ENCODE measurements at places on chromosomes 7 and 10. TPM values are rescaled to one million over a fixed set of nuclear protein-coding genes. Genes with fewer than 3 reads are reported as not detected.

PTPRE gene
- total RNA-seq, result 49.3 TPM

TET1 gene
- 2.4 TPM for total RNA-seq

CLCN1 gene
- total RNA-seq, result not detected

GDF2 gene
- total RNA-seq, result not detected

WAPL gene
- 22.2 TPM for total RNA-seq

SPAG6 gene
- not detected for total RNA-seq

MOGAT3 gene
- not detected for total RNA-seq

MKI67 gene
- 8.9 TPM for total RNA-seq

TMEM178B gene
- total RNA-seq, result 3.1 TPM

TRIM73 gene
- 2.6 TPM for total RNA-seq

SYT15B gene
- total RNA-seq, result not detected

URGCP gene
- total RNA-seq, result 21.2 TPM

NME8 gene
- total RNA-seq, result not detected

FANK1 gene
- total RNA-seq, result 4.8 TPM

DCLRE1A gene
- 2.9 TPM for total RNA-seq

DNA sequence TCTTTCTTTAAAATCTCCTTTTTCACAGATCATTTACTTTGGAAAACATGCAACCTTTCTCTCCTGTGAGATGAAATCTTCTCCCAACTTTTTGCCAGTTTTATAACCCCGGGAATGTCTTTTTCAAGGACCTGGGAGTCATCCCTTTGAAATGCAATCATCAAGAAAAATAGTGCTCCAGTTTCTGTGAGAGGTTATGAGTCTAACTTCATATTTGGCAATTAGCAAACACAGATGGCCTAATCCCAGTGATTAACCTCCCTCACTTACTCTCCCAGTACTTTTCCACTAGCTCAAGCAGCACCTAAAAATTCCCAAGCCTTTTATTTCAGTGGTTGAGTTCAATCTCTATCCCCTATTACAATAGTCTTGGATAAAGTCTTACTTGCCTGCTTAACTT lies 185.8 kb upstream of the TMEM106B start:
- DNase-seq, result no peak

GRCh38 chr7:135684136-135684535 lies 21.8 kb downstream of the STMP1 start:
- no peak for DNase-seq

GRCh38 chr7:42460933-42461332 lies 223.9 kb upstream of the GLI3 start:
- no peak for DNase-seq

DNA sequence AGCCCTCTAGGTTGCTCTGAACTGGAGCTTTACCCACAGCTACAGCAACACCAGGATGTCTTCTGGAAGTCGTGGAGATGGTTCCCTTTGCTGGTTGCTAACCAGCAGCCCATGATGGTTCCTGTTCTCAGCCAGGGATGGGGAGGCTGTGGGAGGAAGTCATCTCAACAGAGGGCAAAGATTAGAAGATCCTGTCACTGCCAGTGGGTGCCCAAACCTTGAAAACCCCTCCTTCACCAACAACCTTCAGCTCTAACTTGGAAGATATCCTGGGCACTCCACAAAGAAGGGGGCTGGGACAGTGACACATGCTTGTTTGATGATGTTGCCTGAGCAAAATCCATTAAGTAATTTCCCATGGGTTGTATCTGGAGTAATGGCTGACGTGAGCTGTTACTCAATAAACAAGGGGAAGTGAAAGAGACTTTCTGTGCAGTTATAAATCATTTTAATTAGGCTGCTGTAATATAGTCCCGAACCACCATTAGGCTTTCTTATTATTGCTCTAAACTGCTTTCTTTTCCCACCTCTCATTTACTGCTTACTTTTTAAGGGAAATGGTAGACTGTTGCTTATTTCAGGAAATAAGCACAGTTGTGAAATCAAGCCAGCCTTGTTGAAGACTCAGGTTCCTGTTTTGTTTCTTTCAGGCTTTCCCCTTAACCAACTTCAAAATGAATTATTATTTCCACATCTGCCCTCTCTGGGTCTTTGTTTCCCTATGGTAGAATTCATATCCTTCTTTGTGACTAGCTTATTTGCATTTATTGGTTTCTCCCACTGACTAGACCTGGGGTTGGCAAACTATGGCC lies 124.8 kb downstream of the PPP1R17 start:
- DNase-seq, result no peak

DNA sequence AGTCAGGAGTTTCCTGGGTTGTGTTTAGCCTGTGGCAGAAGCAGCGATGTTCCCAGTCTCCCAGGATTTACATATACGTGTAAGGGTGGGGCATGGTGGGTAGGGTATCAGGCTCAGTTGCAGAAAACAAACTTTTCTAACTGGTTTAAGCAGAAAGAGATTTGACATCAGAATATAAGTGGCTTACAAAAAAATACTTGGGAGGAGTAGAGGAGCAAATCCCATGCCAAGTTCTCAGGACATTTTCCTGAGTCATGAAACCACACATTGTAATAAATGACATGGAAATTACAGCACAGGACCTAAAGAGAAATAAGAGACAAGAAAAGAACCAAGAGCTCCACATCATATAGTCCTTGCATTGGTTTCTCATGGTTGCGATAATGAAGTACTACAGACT lies 26.2 kb upstream of the FRMD4A start:
- no peak for DNase-seq

- no peak for DNase-seq
Measured at GRCh38 chr7:50793120-50793946, 10.6 kb upstream of the GRB10 start.

GRCh38 chr10:127406018-127406550 lies 143.0 kb upstream of the NPS start:
- no peak for DNase-seq

- no peak for DNase-seq
Measured at GRCh38 chr7:158791107-158791506, 38.2 kb downstream of the ESYT2 start.

GRCh38 chr7:100577507-100577906 lies 3.8 kb upstream of the SAP25 start:
- no peak for DNase-seq

GRCh38 chr7:877312-878232 lies 1.2 kb downstream of the GET4 start:
- no peak for DNase-seq

DNA sequence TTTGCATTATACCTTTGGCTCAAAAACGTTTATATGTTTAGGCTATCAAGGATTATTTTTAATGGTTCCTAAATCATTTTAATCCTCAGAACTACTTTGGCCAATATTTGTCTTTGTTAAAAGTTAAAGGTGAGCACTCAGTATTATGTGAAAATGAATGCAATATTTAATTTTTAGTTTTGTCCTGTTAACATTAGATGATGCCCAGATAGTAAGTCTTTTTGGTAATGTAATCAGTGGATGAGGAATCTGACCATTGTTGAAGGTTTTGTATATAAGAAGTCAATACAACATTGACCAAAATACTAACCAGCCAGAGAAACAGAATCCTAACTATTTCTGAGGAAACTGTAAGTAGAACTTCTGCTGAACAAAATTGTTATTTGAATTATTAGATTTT lies at the start of gene LIPF:
Gene LIPF, plus strand, starts transcription at position 301 of the 400 bp plus-strand sequence. CDS start 2,856 bp downstream, outside the sequence.
- DNase-seq, result no peak

DNA sequence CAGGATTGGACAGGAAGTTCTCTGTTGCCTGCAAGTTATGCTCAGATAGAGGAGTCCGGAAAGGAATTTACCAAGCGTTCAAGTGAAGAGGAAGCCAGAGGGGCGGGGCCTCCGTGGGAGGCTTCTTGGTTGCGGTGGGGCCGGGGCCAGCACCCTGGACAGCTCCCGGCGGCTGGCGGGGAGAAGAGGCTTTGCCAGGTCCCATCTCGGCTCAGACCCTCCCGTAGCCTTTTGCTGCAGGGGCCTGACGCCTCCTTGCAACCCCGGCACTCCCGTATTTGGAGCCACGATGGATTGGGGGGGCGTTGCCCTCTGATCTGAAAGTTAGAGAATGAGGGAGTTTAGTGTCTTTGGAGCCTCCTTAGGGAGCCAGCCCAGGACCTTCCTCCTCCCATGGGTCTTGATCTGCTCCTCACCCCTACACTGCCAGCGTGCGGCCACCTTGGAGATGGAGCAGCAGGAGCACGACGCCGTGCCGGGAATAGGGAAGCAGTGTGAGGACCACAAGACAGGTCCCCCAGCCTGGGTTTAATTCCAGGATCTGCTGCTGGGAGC lies 3.1 kb upstream of the SLC18A3 start:
- no peak for DNase-seq

- DNase-seq, result no peak
Measured at GRCh38 chr10:125011171-125011925, 69.4 kb downstream of the ZRANB1 start.

- DNase-seq, result no peak
Measured at GRCh38 chr7:111229181-111229740, 138.3 kb downstream of the LRRN3 start.

DNA sequence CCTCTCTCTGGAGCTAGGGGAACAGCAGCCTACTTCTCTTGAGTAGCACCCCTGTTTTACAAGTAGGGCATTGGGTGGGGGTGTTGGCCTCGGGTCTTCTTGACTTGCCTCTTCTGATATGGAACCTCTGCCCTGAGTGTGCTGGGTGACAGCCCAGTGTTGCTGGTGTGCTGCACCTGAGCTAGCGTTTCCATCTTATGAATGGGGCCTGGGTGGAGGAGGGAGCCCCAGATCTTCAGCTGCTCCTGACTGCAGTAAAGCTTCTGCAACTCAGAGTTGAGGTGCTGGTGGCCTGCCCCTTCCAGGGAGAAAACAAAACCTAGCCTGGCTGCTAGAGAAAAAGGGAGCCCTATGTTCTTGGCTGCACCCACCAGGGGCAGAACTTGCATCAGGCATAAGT lies 202.5 kb upstream of the SHH start:
- no peak for DNase-seq
